Heart right ventricle (tissue), 16 donors: ENCODE measurements at places on chromosomes 4 and X.

GRCh38 chrX:109943092-109943739 lies 59.7 kb upstream of the TMEM164 start:
- no peak for DNase-seq

GRCh38 chrX:103663981-103664762 lies 22.3 kb downstream of the MORF4L2 start:
- DNase-seq: no peak

GRCh38 chr4:54566608-54567007 lies 91.1 kb upstream of the KIT start:
- DNase-seq: no peak

- DNase-seq: no peak
Measured at GRCh38 chr4:38904682-38905081, 37.1 kb downstream of the FAM114A1 start.
